Mesangial cell (primary cell): ENCODE measurements at places on chromosomes 11 and 22. TPM values are rescaled to one million over a fixed set of nuclear protein-coding genes. Genes with fewer than 3 reads are reported as not detected.

The PGA5 gene
- total RNA-seq, result not detected in 2 replicates

The TRPM5 gene
- total RNA-seq, result not detected in 2 replicates

The CLTCL1 gene
- 17.1 and 23.2 TPM in 2 replicates for total RNA-seq

The CASP5 gene
- total RNA-seq, result not detected in 2 replicates

The ARHGAP20 gene
- total RNA-seq, result 0.65 and 1.5 TPM in 2 replicates

The NUP50 gene
- 37.1 and 78.4 TPM in 2 replicates for total RNA-seq

The POU2AF1 gene
- not detected in 2 replicates for total RNA-seq

The NXPE1 gene
- not detected in 2 replicates for total RNA-seq

The LRRC75B gene
- 5.5 and 34.5 TPM in 2 replicates for total RNA-seq
